Nucleus accumbens (tissue), 56 donors: ENCODE measurements at places on chromosomes 1 and 21.

- no peak for DNase-seq
Measured at GRCh38 chr21:14284481-14284880, 68.5 kb downstream of the RBM11 start.

DNA sequence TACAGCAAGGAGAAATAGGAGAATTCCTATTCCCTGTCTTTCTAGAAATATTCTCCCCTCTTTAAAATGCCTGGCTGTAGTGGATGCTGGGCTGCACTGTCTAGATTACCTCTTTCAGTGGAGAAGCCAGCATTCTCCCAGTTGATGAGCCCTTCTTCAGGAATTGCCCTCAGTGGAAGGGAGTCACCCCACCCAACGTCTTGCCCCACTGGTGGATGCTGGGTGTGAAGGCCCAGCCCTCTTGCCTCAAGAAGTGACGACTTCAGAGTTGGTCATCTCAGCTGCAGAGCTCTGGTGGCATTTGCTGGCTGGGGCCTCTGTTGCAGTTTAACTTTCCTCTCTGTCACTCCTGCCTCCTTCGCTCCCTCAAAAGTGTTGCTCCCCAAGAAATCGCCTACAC, 248.2 kb downstream of the ATG4C start:
- no peak for DNase-seq

DNA sequence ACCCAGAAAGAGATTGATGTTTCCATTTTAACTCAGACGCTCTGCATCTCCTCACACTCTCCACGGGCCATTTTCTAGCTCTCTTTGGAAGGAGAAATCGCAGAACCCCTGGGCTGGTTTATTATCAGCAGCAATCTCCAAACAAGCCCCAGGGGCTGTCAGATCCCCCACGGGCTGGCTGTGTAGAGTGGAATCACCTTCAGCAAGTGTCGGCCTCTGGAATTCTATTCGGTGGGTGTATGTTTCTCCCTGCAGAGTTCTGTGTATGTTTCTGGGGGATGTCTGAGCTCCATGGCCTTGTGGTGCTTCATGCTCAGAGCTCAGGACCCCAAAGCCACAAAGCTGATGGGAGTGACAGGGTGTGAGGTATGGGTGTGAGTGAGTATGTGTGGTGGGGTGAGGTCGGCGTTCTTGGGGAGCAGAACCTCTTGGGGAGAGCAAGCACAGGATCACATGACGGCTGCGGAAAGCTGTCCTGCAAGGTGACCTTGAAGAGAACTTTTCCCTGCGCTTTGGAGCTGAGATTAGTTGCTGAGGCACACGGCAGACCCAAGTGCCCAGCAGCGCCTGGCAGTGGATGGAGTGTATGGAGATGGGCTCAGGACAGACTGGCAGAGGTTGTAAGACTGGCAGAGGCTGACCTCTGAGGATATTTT, 489 bp downstream of the ACOT11 start:
- no peak for DNase-seq

DNA sequence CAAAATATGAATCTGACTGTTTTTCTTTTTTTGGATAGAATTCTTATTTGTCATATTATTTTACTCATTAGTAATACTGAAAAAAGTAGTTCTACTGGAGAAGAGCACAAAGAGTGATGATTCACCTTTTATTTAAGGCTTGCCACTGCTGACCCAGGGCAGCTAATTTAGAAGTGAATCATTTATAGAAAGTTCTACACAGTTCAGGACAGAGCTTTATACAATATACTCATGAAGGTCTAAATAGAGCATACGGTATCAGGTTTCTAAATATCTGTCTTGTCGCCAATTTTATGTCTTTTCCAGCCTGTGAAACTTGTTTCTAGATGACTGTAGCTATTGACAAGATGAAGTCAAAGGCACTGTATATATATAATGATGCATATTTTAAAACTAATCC, 25.0 kb downstream of the GIPC2 start:
- DNase-seq: no peak

GRCh38 chr1:161198194-161198896, 509 bp downstream of the ADAMTS4 start:
- no peak for DNase-seq
